ENCODE measurements at places on chromosomes 3 and 15.

DNA sequence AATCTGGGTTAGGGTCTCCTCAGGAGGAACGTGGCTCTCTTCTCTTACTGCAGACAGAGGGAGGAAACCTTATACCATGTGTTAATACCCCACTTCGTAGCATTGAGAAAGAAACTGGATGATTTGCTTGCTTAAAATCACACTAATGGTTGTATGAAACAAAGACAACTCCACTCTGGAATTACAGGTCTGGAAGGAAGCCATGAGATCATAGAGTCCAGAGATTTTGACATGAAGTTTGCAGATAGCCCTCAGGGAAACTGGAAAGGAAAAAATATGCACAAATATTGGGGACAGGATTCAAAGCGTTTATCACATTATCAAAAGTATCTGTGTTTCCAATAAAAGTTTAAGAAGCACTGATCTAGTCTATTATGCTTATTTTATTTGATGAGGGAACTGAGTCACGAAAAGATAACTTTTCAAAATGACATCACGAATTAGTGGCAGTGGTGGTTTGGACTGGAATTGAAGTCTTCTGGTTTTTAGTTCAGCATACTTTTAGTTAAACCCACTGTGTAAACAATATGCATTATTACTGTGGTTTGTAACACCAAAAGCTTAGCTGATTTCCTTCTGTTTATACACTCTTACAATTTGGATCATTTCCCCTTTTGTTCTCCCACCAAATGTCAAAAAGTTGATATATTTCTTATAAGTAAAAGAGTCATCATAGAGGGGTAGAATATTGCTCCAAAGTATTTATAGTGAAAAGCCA lies 16.8 kb downstream of the FGF7 start:
- DNase-seq: no peak

GRCh38 chr3:117499189-117499870 lies 789.8 kb downstream of the TUSC7 start:
- DNase-seq: no peak

DNA sequence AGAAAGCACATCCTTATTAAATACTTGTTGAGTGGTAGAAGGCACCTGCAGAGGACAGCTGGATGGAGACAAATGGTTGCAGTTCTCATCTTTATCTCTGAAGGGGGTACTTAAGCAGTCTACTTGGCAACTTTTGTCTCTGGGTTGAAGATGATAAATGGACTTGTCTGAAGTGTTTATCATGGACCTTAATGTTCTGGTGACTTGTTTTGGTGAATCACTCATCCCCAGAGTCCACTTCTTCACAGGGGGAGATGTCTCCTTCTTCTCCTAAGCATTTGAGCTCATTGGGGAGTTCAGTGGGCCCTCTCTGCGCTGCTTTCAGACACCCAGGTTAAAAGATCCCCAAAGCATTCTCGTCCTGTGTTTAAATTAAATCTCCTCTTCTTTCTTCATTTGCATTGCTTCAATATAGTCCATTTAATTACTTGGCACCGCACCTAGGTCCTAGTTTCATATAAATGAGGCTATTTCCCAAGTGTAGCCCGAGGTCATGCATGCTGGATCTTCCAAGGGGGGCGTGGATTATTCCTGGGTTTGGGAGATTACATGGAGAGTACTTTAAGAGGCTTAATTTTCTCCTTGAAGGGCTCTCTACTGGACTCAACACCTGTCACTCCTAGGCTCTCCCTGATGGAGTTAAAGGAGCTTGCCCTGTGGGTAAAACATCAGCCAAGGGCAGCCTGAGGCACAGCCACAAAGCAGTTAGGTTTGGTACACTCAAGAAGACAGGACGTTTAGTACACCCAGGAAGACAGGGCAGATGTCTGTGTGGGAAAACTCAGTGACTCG lies 239.3 kb upstream of the C2CD4B start:
- DNase-seq: no peak

DNA sequence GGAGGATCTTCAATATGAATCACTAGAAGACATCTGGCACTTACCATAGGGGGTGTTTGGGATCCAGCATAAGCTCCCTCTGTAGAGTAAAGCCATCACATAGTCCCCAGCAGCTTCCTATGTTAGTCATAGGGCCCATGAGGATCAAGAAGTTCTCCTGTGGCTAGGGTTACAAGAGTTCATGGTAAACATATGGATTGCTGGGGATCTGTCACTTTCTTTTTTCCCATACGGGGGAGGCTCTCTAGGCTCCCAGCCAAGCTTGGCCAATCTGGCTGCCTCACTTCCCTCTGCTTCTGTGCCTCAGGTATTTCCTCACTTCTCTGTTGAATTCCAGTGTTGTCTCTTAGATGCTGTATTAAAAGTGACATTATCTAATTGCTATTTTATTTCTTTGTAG lies 597.9 kb downstream of the PDCD6IP start:
- no peak for DNase-seq

DNA sequence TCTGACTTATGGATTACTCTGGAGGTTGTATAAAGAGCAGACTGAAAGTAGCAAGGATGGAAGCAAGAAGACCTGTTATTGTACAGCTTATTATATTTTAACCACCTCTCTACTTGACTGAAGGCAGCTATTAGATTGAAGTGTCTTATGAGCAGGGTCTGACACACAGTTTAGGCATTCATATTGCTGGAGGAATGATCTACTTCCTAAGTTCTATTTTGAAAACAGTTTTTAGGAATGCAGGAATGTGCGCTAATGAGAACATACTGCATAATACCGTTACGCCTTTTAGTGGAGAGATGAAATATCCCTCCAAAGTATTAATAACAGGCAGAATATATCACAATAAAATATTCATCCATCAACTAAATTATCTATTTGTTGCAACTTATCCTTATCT lies 193.3 kb downstream of the ISL2 start:
- no peak for DNase-seq

DNA sequence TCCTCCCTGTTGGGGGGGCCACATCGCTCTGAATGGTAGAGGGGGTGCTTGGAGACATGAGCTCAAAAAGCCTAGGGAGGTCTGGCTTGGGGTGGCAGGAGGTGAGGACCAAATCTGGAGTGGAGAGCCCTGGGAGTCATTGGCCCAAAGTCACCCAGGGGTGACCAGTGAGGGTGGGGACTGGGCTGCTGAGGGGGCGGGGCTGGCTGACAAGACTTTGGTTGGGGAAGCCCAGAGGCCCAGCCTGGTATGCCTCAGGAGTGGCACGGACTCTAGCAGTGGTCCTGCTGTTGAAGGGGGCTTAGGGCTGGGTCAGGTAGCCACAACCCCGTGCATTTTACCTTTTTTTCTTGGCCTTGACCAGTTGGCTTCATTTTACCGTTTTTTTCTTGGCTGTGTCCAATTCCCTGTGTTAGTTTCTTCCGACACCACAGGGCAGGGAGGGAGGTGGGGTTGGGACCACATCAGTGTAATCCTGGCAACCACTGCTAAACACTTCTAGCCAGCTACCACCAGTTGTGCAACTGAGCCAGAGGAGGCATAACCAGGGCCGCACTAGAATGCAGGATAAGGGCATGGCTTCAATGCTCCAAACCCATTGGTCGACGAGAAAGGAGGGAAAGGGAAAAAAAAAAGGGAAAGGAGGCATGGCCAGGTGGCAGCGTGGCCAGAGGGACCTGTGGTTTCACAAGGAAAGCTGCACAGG lies 105.3 kb upstream of the C2CD4B start:
- no peak for DNase-seq

- DNase-seq: peak; percentile 60
Observed at GRCh38 chr3:13415997-13416793, 3.9 kb downstream of the NUP210 start.

- DNase-seq: peak; percentile 34
Observed at GRCh38 chr3:21170964-21171363, 580.0 kb downstream of the ZNF385D start.

- DNase-seq: no peak
Observed at GRCh38 chr3:81764002-81764401, 2.6 kb upstream of the GBE1 start.

- no peak for DNase-seq
Observed at GRCh38 chr3:195212749-195213375, 58.1 kb downstream of the XXYLT1 start.

DNA sequence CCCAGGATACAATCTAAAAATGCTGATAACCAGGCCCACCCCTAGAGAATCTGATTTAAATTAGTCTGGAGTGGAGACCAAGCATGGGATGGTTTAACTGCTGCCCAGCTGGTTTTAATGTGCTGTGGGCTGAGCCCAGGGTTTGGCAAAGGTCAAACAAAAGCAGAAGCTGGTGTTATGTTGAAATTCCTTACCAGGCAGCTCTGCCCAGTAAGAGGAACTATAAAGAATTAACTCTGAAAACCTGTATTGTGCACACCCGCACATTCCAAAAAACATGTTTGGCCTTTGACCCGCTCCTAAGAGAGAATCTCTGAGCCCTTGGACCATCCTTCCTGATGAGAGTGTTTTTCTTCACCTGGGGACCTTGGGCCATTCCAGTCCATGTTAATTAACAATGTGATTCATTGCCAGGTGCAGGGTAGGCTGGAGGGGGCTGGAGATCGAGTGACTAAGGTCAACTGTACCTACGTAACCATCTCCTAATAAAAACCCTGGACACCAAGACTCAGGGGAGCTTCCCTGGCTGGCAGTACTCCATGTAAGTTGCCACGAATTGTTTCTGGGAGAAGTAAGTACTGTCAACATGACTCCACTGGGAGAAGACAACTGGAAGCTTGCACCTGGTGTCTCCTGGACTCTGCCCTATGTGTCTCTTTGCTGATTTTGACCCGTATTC lies 10.9 kb downstream of the CCDC13 start:
- no peak for DNase-seq

- DNase-seq: peak; percentile 83
Observed at GRCh38 chr15:98800437-98801233, 152.3 kb downstream of the IGF1R start.

DNA sequence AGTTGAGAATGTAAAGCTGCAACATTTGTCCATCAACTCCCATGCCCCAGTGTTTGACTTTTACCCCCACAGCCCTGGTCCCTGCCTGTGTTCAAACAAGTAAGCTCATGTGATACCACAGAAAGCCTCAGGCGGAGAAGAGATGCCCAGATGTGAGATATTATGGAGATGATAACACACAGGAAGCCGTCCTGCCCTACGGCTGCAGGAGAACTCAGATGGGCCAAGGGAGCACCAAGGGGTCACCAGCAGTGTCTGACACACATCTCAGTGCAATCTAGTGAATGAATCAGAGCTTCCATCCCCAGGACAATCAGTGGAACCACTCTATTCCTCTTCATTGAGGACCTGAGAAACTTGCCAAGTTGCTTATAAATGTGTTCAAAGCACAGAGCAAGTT lies 14.0 kb upstream of the SPINK8 start:
- DNase-seq: no peak

GRCh38 chr15:39589815-39590644 lies 9.2 kb downstream of the THBS1 start:
- DNase-seq: no peak

GRCh38 chr3:55373423-55373822 lies 113.7 kb downstream of the WNT5A start:
- no peak for DNase-seq

DNA sequence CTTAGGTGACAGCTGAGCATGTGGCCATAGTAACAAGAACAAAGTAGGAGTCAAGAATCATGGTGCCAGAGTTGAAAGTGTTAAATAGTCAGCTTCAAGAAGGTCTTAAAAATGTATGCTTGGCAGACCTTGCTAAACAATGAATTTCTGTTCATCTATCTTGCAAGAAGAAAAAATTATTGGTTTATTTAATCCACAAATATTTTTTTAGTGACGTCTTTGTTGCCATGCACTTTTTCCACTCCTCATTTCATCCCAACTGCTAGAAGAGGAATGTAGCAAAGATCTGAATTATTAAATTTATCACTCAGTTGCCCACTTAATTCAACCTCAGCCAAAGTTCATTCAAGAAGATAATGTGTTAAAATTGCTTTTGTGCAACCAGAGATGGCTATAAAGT lies 3.2 kb upstream of the SLC4A7 start:
- DNase-seq: no peak

DNA sequence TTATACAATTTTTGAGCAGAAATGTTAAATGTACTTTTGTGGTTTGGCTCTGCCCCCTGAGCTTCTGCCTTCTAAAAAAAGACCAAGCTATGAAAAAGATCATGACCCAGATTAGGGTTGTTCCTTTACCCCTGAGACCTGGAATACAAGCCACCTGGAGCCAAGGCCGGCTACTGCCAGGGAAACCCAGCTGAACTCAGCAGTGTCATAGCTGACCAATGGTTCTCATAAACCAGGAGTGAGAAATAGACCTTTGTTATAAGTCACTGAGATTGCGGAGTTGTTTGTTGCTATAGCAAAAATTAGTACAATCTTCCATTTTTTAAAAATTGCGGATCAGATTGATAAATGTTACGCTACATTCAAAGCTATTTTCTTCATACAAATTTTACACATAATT lies 1261.7 kb downstream of the ROBO1 start:
- no peak for DNase-seq

DNA sequence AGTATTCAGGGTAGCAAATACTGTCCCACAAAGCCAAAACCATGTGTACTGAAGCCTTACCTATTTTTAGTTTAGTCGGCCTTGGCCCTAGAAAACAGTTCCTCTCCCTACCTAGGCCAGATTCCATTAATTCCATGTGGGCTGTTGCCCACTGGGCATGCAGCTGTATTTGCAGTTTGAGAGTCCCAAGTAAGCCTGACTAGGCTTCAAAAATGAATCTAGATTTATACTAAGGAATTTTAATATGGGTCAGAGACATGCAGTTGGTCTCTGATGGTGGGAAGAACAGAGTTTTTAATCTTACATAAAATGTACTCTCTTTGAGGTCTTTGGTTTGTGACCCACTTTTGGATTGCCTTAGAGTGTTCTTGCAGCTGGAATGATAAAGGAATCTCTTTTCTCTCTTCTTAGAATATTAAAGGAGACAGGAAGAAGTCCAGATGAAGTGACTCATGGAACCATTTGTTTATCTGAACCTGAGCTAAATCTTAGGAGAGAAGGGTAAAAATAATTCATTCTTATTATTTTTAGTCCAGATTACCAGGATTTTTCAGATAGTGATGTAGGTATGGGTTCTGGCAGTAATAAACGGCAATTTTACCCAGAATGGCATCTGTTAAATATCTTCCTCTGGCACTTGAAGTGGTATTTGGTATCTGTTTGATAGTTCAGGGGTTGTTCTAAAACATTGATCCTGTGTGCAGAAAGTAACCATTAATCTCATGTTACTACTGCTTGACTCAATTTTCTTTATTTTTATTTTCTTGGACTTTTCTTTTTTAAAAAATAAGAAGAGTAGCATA lies 33.8 kb downstream of the GLCE start:
- DNase-seq: no peak

- DNase-seq: no peak
Observed at GRCh38 chr3:82386647-82387046, 625.2 kb upstream of the GBE1 start.

- DNase-seq: no peak
Observed at GRCh38 chr3:126986001-126986400, 3.1 kb downstream of the PLXNA1 start.

DNA sequence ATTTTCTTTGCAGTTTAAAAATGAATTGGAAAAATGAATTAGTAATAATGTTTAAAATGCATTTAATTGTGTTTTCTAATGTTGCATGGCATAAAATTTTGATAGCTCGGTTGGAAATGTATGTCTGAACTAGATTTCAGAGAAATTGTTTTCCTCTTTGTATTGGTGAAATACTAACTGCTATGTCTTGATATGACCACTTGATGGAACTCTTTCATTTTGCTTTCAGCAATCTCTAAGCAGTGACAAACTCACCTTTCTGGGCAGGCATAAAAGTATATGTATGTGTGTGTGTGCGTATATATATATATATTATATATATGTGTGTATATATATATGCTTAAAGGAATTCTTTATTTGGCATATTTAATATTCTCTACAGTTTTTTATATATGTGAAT lies 239.3 kb upstream of the ZNF717 start:
- DNase-seq: no peak

All from H9 (cell line).